ENCODE measurements at places on chromosomes 16 and 17.

DNA sequence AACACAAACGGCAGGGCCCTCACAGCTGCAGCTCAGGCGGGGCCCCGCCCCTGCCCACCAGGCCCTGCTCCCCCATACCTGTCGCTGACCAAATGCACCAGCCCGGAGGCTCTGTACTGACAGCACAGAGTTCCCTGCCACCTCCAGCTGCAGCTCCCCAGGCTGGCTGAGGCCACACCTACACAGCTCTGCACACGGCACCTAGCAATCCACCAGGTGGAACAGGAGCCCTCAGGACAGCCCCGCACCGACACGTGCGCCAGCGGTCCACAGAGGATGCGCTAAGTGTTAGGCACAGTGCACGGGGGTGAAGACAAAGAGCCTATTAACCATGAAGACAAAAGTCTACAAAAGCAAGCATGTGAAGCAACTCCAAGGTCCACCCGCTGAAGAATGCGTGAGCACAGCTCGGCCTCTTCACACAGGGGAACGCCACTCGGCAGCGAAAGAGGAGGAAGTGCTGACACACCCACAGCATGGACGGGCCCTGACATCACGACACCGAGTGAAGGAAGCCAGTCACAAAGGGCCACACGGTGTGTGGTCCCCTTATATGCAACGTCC lies 5.4 kb downstream of the ZCCHC14 start:
- no peak for DNase-seq

DNA sequence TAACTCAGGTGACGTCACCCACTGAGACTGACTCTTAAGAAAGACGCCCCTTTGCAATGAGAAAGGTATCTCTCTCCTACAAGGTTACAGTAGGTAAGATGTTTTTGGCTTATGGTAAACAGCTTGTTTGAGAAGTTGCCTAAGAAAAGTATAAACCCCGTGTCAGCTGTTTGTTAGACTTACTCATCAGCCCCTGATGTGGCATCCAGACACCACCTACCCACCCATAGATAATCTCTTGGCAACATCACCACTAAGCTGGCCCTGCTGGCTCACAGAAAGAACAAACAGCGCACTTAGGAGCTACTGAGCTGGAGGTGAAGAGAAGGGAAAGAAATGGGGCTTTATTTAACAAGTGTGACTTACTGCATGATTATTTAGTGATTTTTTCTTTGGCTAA lies 121.0 kb downstream of the PARN start:
- no peak for DNase-seq

DNA sequence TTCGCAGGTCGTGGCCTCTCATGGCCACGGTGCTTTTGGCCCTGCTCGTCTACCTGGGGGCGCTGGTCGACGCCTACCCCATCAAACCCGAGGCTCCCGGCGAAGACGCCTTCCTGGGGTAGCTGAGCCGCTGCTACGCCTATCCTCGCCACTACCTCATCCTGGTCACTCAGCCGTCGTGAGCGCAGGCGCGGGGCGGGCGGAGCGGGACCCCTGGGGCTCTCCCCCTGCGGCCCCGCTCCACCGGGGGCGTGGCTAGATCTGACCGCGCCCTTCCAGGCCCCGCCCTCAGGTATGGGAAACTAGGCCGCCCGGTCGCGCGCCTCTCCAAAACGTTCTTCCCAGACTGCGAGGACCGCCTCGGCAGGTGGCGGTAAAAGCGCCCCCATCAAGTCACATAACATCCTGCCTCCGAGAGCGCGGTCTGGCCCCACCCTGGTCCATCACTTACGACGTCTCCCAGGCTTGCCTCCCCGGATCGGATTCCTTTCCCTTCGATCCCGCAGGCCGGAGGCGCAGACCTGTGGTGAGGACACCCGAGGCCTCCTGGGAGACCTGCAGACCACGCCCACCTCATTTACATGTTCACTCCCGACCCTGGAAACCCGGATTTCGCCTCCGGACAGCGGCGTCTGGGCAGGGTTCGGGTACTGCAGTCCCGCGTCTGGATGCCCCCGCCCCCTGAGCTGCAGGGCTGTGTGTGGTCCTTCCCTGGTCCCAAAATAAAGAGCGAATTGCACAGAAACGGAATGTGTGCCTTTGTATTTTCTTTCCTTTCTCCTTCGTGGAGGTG lies 91.5 kb upstream of the TMEM97 start:
- DNase-seq = no peak

GRCh38 chr17:17119533-17119932 lies 77.3 kb downstream of the MPRIP start:
- no peak for DNase-seq

DNA sequence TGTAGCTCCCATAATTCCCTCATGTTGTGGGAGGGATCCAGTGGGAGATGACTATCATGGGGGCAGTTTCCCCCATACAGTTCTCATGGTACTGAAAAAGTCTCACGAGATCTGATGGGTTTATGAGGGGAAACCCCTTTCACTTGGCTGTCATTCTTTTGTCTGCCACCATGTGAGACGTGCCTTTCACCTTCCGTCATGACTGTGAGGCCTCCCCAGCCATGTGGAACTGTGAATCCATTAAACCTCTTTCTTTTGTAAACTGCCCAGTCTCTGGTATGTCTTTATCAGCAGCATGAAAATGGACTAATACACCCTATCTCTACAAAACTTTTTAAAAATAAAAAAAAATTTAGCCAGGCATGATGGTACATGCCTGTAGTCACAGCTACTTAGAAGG lies 6.2 kb upstream of the C17orf113 start:
- no peak for DNase-seq

GRCh38 chr16:71853413-71853812 lies 7.6 kb downstream of the ATXN1L start:
- DNase-seq = no peak

- no peak for DNase-seq
These were observed 100.2 kb upstream of the FOXF1 start for GRCh38 chr16:86410081-86410480.

- DNase-seq = no peak
These were observed 17.9 kb downstream of the NSRP1 start for GRCh38 chr17:30134551-30134950.

GRCh38 chr17:64036198-64036922 lies 15.9 kb upstream of the ICAM2 start:
- DNase-seq = no peak
